ENCODE measurements at places on chromosomes 2 and 18.

DNA sequence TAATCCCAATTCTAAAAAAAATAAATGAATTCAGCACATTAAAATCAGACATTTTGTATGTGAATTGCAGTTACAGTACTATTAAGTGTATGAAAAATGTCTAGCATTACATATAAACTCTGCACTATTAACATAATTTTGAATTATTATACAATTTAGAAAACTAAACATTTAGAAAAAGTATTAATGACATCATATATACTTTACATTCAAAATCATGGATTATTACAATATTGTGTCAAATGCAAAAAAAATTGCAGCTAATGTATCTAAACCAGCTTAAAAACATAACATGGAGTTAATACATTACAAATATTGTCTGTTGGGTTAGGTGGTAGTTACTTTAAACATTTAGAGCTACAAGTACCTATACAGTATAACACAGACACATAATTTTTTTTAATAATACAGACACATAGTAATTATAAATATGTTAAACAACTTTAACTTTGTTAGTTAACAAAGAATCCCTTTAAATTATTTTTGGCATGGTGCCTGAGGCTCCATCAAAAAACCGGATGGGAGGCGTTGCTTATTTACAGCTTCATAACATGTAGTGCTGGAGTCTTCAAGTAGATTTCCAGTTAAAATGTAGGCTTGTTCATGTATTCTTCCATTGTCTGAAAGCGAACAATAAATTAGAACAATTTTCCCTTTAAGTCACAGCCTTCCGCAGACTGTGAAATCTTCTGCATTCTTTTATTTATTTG lies 79.1 kb downstream of the AP1S3 start:
- DNase-seq: no peak

DNA sequence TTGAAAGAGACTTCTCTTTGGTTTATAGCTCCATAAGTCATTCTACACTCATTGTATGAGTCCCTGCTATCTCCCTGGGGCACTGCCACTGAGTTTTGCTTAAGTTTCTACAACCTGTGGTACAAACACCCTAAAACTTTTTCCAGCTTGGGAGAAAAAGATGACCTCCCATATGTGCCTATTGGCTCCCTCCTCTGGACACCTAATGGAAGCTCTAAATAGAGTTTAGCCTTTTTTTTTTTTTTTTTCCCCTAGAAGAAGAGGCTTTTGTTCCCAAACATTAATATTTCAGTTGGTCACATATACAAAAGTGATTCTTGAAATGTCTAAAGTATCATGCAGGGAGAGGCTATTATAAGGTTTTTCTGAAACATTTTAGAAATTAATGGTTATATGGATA lies 547.2 kb upstream of the TMEFF2 start:
- DNase-seq: no peak

DNA sequence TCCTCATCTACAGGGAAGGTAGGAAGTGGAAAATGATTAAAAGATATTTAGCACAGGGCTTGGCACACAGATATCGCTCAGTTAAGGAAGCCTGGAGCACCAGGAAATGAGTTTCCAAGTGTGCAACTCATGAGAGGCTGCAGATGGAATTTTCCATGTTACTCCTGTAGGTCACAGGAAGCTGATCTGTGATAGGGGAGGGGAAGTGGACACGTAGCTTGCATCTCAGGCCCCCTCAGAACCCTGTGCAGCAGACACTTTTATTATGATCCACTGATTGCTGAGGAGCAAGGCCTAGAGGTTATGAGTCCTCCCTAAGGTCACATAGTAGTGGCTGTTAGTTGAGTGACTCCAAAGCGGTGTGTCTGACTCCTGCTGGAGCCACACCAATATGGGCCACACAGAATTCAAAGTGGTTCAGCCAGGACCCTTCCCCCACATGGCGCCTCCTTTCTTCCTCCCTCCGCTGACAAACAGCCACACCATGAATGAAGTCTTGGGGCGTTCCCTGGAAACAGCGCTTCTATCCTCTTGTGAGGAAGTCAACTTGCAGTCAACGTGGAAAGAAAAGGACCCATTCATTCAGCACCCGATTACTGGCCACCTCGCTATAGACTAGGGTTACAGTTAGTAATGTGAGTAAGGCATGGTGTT lies 21.5 kb downstream of the DYSF start:
- no peak for DNase-seq

DNA sequence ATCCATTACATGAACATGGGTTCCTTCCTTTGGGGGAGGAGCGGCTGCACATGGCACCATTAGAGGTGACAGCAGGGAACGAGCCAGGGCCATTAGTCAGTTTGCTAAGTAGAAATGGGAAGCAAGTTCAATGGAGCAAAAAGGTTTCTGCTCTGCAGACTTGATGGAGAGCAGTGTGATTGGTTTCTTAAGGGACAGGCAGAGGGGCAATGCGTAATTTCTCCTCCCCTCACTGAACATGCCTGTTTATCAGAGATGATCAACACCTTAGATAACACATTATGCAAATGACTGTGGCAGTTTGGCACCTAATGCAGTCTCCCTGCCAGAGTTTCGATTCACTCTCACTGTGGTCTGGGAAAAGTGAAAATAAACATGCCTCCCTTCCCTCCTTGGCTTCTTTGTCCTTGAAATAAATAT lies 414.5 kb downstream of the STK39 start:
- DNase-seq: no peak

Measured in naive thymus-derived CD4-positive, alpha-beta T cell (primary cell).